ENCODE measurements at places on chromosomes 6 and 20.
A peak's percentile ranks its signal among the peaks of the same experiment; 100 is the strongest.

GRCh38 chr20:60115451-60115850, 157.2 kb downstream of the CDH26 start:
- no peak for DNase-seq

DNA sequence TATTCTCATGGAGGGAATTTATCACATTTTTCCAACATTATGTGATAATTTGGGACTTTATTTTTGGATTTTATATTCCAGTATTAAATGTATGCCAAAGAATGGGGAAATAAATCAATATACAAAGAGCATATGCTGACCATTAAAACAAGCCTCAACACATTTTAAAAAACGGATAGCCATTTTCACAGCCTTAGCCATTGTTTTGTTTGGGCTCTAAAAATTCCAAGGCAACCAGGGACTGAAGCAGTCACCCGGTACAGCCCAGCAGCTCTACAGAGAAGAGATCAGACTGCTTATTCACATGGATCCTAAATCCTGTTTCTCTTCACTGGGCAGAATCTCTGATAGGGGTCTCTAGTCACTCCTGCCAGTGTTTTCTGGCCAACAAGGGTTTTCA, 150.2 kb upstream of the OGFRL1 start:
- DNase-seq, result no peak

- DNase-seq, result peak; percentile 92
Measured at GRCh38 chr20:10079964-10080363, 45.2 kb downstream of the ANKEF1 start.

DNA sequence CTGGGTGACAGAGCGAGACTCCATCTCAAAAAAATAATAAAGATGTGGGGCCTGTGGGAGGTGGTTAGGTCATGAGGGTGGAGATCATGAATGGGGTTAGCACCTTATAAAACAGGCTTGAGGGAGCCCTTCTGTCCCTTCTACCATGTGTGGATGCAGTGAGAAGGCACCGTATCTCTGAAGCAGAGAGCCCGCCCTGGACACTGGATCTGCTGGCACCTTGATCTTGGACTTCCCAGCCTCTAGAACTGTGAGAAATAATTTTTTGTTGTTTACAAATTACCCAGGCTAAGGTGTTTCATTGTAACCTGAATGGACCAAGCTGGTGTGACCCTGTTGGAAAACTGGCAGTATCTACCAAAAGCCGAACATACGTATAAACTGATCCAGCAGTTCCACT, 15.7 kb upstream of the PANK2 start:
- DNase-seq, result no peak

DNA sequence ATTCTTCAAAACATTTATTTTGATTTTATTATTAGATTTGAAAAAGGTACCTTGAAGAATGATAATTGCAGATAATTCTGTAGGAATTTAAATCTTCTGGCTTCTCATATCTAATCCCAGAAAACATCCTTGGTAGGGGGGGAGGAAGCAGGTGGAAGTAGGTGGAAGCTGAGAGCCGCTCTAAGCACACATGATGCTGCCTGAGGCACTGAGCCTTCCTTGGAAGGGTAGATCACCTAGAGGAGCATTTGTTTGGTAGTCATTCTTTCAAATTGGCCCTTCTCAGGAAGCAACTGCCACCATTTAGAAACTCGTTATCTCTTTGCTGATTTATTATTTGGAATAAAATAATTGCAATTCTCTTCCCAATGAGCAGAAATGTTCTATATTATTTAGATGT, 623.3 kb downstream of the CD109 start:
- DNase-seq, result no peak

Measured in epithelial cell of prostate (primary cell).